Calu3 (cell line): ENCODE measurements at places on chromosomes 11 and 22. TPM values are rescaled to one million over a fixed set of nuclear protein-coding genes. Genes with fewer than 3 reads are reported as not detected.

DNA sequence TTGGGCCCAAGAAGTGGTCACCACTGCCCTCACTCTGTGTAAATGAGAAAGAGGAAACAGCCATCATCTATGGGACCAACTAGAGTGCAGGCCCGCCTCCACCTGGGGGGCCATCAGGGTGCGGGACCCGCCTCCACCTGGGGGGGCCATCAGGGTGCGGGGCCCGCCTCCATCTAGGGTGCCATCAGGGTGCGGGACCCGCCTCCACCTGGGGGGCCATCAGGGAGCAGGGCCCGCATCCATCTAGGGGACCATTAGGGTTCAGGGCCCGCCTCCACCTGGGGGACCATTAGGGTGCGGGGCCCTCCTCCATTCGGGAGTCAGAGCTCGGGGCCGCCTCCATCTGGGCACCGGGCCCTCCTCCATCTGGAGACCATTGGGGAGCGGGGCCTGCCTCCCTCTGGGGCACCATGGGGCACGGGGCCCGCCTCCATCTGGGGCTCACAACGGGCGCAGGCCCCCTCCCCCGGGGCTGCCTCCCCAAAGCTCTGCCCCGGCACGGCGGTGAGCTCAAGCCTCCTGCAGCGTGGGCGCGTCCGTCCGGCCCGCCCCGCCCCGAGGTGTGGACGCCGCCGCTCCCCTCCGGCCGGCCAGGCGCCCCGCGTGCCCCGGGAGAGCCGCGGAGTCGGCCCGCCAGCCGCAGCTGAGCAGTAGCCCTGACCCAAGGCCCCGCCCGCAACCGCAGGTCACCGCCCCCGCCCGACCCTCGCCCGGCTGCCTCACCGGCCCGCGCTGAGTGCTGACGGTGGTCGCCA, 512 bp downstream of the TOLLIP start:
- DNase-seq, result no peak

GRCh38 chr11:86873573-86874083, 73.3 kb downstream of the PRSS23 start:
- no peak for DNase-seq

DNA sequence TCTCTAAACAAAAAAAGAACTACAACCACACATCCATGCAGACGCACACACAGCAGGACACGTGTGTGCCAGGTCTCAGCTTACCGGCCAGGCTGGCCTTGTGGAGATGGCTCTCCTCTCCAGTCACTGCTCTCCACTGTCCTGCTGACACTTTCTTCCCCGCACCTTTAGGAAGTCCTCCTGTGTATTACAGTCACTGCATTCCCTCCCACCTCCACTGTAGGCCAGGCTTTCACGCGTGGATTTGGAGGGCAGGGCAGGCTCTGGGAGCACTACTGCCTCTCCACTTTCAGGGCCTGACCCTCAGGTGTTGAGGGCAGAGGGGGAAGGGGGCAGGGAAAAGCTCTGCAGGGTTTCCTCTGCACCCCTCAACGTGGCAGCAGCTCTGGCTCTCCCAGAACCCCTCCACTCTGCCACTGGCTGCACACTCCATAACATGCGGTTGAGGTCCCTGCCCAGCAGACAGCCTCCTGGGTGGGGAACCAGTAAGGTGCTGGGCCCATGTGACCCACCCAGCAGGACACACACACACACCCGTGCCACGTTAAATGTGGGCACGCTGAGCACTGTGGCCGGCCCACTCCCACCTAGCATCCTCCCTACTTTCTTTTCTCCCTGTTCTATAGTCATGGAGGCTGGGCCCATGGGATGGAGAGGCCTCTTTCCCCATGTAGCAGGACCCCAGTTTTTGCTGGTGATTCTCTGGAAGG, 107.0 kb upstream of the PITPNB start:
- no peak for DNase-seq

DNA sequence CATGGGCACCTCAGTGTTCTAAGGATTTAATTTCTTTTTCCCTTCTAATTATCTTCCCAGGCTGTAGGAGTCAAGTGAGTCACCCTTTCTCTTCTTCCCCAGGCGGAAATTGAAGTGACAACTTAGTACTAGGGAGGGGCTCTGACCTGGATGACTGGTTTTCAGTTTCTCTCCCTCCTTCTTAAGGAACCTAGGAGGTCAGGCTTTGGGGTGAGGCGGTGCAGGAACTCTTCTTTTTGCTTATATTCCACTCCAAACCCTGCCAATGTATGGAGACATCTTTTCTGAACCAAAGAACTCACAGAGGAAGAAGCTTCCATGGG, 12.6 kb downstream of the ZDHHC5 start:
- DNase-seq, result peak; percentile 31

DNA sequence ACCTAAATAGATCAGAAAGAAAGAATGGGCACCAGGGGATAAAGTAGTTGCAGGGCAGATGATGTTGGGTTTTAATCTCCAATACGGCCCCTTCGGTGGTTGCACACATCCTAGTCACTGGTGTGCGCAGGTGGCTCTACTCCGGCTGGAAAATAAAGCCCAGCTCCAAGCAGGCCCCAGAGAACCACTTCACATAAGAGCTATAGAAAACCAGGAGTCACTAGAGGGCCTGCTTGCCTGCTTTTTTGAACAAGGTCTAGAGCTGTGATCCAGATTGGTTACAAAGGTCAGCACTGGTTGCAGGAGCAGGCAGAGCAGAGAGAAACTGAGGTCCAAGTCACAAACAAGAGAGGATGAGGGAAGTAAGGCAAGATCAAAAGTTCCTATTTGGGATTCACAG, 41.5 kb upstream of the MS4A8 start:
- no peak for DNase-seq

GRCh38 chr11:91081440-91082043, 858.7 kb upstream of the CHORDC1 start:
- DNase-seq, result no peak

DNA sequence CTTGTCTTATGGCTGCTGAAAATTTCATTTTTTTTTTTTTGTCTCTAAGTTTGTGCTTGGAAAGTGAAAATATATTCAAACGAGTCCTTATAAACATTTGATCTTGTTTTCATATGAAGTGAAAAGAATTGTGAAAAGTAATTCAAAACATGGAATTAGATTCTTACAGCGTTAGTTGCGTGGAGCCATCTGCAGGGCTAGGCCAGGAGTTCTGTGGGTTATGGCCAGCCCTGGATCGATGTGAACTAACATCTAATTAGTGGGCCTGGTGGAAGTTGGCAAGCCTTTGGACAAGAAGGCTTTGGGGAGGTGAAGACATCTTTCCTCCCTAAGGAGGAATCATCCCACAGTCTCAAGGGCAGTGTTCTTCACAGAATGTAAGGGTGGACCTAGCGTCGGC, 37.2 kb downstream of the PARVA start:
- no peak for DNase-seq

DNA sequence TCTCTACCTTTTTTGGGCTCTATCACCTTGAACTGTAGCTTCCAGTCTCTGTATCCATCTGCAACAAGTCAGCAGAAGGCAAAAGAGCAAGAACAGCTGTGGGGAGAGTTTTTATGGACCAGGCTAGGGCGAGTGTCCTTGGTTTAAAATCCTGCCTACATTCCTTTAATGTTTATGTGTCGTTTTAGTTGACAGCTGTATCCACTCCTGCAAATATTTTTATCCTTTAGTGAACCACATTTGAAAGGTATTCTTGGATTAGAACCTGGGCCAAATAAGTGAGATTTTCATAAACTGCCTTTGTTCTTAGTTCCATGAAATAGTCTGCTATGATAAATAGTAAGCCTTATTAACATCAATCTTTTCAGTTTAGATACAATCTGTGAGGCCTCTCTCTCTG, 712.2 kb downstream of the ETS1 start:
- DNase-seq, result no peak

DNA sequence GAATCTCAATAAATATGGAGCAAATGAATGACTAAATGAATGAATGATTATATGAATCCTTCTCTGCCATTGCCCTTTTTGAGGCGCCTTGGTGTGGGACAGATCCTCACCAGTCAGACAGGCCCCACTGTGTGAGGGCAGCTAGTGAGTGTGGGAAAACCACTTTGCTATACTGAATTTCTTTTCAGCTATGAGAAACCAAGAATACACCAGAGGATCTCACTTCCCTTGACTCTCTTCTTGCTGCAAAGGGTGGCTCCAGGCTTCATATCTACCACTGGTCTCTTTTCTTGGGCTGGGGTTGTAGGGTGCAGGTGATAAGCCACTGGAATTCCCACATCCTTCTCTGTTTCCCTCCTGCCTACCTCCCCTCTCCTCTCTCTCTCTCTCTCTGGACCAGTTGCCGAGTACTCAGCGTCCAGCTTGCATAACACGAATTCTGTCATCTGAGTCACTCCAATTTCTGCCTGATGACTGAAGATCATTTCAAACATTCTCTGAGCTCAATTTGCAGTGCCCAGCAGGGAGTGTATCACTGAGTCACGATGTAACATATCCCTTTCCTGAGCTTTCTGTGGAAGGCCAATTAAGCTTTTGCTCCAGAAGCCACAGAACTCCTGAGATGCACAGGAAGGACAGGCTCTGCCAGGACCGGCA, 304.3 kb upstream of the NCAM1 start:
- no peak for DNase-seq

DNA sequence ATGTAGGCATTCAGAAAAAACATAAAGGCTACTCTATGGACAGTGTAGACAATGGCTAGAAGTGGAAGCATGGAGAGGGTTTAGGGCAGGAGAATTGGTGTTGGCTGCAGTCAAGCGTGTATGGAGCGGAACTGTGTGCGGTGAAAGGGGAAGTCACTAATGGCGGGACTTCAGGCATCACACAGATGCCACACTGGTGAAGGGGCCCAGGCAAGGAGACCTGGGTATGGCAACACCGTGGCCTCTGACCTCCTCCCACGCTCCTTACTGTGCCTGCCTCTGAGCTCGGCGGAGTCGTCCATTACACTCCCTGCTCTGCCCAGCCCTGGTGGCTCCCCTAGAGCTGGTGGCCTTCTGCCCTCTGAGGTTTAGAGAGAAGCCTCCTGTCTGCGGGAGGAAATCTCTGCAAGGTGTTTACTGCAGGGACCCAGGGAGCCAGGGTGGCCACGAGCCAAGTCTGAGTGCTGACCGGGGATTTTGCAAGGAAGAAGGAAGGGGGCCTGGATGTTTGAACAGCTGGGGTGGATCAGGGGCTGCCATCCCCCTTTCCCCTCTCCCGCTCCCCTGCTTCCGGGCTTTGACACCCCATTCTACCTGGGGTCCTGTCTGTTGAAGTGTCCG, 75.1 kb upstream of the TSPAN18 start:
- DNase-seq, result no peak

- DNase-seq, result no peak
Observed at GRCh38 chr11:97269527-97269926, 879.7 kb downstream of the JRKL start.

DNA sequence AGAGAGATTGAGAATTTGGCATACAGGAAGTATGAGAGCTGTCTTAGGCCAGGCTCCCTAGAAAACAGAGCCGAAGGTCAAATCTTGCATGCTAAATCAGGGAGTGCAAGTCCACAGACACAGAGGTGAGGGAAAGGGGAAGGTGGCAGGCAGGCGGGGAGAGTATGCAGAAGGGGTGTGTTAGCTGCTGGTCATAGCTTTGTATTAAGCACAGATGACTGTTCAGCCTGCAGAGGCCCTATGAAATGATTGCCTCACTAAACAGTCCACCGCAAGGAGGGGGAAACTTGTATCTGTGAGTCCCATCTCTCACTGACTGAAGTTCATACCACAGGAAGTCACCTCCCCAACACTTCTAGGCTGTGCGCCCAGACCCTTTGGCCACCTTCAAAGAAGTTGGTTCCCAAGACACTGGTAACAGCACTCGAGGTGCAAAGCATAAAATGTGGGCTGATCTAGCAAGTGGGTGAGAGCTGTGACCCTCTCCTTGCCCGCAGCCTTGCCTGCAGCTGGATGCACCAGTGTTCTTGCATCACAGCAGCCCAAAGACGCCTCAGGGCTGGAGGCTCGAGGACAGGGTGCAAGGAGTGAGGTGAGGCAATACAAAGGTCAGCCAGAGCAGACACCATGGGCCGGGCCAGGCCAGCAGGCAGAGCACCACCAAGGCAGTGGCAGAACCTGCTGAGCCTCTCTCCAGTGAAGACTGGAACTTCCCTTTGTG, 115.3 kb upstream of the TBCEL start:
- DNase-seq, result no peak

DNA sequence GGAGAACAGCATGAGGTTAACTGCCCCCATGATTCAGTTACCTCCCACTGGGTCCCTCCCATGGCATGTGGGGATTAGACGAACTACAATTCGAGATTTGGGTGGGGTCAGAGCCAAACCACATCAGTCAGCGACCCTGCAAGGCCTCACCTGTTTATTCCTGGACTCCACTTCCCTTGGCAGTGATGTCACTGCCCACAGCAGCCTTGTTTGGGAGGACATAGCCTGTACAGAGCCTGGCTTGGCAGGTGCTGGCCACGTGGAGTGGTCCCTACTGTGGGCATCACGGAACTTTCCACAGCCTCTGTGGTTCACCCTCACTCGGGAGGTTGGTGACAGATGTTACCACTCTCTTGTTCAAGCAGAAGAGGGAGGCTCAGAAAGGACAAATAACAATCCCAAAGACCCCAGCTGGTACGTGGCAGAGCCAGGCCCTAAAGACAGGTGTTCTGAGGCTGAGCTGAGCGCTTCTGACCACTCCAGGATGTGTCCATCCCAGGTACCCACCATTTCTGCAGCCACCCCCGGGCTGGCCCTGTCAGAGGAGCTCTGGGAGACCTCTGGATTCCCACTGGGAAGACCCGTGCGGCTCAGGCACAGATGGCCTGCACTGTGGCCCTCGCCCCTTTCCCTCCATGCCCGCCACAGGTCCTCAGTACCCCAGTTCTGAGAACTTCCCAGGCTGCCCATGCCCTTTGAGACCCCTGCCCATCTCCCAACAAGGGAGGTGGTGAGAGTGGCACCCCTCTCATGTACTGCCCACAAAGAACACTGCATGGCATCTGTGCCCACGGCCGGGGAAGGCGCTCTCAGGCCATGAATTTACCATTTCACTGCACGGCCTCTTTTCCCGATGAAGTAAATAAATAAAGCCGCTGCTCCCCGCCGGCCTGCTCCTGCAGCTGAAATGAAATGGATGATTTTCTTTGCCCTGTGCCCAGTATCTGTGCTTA, 605.8 kb downstream of the TBC1D22A start:
- DNase-seq, result no peak

GRCh38 chr11:117230286-117230961, 1.4 kb downstream of the PCSK7 start:
- DNase-seq, result no peak

The CYTH4 gene
- total RNA-seq, result 0.38 and 0.59 TPM in 2 replicates

The BTG4 gene
- total RNA-seq, result not detected in 2 replicates

The OR6A2 gene
- total RNA-seq, result 0.09 TPM in 1 of 2 replicates, not detected in the other

The CAPN5 gene
- 22.3 and 41.5 TPM in 2 replicates for total RNA-seq

The PDGFD gene
- total RNA-seq, result 5.1 and 7.2 TPM in 2 replicates
